ENCODE measurements at places on chromosomes 16 and 17.

DNA sequence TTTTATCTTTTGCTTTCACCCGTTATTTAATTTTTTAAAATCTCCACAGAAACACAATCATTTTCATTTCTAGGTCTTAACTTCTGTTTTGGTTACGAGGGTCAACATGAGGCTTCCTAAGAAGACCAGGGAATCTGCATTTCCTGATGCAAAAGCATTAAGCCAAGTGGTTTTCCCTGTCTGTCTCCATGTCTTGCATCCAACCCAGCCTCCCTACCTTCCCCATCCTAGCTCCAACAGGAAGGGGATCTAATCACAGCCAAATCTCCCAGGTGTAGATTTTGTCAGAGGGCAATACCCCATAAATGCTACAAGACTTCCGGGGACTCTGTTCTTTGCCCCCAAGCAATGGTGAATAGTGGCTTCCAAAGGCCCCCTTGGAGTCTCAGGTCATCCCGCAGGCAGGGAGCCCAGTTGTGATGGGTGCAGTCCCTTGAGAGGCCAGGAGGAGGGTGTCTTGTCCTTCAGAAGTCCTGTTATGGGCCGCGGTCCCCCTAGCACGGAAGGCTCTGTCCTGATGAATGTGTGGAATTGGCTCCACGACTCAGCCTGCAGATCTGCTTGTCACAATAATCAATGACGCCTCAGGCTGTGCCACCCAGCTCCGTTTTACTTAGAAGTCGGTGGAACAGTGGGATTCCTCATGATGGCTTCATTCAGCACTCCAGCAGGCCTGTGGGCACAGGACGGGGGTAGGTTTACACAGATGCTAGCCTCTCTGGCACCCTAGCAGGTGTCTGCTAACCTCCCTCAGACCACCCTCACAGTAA, 141.1 kb downstream of the RGS9 start:
- peak; percentile 62 for DNase-seq

DNA sequence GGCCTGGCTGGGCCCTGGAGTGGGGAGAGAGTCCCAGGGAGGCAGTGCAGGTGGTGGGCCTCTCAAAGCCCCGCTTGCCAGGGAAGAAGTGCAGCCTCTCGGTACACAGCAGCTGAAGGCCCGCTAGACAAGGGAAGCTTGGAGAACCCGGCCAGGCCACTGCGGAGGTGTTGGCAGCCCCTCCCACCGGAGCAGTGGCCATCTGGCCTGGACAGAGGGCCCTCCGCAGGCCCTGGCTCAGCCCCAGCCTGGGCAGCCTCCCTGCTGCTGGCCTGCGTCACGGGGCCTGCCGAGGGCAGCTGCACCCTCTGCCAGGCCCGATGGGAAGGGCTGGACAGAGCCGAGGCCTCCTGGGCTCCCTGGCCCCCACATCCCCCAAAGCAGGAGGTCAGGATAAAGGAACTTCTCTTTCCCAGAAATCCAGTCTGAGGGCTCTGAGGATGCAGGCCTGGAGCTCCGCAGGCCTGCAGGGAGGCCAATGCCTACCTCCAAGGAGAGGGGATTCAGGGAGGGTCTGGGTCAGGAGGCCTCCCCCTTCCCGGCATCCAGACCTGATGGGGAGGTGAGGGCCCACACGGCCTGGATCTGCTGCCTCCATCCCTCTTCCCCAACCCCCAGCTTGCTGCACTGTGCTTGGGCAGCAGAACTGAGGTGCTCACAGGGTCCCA, 4.3 kb downstream of the SPPL2C start:
- DNase-seq = no peak

GRCh38 chr17:66633317-66633965, 201.5 kb upstream of the CACNG5 start:
- DNase-seq = peak; percentile 60

DNA sequence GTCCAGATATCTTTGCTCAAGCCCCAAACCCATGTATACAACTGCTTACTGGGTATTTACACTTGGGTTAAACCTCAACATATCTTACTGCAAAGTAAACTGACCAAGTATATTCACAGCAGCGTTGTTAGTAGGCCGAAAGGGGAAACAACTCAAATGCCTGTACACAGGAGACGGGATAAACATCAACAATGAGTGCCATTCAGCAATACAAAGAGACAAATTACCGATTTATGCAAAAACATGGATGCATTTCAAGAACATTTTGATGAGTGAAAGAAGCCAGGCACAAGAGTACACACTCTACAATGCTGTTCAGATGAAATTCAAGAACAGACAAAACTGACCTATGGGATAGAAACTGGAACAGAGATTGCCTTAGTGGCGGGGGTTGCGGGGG, 136.3 kb upstream of the CACNG3 start:
- no peak for DNase-seq

- no peak for DNase-seq
These were observed 387 bp downstream of the MSI2 start for GRCh38 chr17:57256708-57257112.

GRCh38 chr16:61946019-61946418, 90.2 kb downstream of the CDH8 start:
- DNase-seq = no peak

- no peak for DNase-seq
These were observed 10.7 kb upstream of the LITAF start for GRCh38 chr16:11597235-11598095.

- no peak for DNase-seq
These were observed 62.8 kb upstream of the GCSH start for GRCh38 chr16:81158964-81159363.

DNA sequence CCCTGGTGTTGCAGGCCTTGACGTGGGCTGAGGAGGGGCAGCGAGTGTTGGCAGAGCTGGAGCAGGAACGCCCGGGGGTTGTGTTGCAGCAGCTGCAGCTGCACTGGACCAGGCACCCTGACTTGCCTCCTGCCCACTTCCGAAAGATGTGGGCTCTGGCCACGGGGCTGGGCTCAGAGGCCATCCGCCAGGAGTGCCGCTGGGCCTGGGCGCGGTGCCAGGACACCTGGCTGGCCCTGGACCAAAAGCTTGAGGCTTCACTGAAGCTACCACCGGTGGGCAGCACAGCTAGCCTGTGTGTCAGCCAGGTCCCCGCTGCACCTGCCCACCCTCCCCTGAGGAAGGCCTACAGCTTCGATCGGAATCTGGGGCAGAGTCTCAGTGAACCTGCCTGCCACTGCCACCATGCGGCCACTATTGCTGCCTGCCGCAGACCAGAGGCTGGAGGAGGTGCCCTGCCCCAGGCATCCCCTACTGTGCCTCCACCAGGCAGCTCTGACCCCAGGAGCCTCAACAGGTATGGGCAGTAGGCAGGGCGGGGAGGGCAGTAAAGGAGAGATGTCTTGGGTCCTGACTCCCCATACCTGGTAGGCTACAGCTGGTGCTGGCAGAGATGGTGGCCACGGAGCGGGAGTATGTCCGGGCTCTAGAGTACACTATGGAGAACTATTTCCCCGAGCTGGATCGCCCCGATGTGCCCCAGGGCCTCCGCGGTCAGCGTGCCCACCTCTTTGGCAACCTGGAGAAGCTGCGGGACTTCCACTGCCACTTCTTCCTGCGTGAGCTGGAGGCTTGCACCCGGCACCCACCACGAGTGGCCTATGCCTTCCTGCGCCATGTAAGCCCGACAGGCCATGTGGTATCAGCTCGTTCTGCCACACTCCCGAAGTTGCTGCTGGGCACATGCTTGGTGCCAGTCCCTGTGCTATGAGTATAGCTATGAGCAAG, 5.6 kb downstream of the PLEKHG4 start:
- no peak for DNase-seq

GRCh38 chr16:4696172-4696904, 3.0 kb downstream of the NUDT16L1 start:
- no peak for DNase-seq

GRCh38 chr17:78170692-78171590, 2.6 kb downstream of the SYNGR2 start:
- no peak for DNase-seq

- DNase-seq = no peak
These were observed 104.3 kb upstream of the TNRC6C start for GRCh38 chr17:77854083-77854758.

DNA sequence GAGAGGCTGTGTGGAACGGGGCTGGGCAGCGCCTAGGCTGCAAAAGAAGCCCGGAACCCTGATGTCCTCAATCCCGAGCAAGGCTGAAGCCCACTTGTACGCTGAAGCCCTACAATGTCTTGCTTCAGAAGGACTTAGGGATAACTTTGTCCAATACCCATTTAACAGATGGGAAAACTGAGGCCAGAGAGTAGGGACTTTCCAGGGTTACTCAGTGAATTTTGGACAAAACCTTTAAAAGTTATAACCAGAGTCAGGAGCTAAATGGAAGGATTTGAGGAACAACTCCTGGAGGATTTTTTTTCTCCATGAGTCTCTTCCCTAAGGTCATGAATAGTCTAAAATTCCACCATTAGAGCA, 161.2 kb downstream of the IRX5 start:
- DNase-seq = no peak

DNA sequence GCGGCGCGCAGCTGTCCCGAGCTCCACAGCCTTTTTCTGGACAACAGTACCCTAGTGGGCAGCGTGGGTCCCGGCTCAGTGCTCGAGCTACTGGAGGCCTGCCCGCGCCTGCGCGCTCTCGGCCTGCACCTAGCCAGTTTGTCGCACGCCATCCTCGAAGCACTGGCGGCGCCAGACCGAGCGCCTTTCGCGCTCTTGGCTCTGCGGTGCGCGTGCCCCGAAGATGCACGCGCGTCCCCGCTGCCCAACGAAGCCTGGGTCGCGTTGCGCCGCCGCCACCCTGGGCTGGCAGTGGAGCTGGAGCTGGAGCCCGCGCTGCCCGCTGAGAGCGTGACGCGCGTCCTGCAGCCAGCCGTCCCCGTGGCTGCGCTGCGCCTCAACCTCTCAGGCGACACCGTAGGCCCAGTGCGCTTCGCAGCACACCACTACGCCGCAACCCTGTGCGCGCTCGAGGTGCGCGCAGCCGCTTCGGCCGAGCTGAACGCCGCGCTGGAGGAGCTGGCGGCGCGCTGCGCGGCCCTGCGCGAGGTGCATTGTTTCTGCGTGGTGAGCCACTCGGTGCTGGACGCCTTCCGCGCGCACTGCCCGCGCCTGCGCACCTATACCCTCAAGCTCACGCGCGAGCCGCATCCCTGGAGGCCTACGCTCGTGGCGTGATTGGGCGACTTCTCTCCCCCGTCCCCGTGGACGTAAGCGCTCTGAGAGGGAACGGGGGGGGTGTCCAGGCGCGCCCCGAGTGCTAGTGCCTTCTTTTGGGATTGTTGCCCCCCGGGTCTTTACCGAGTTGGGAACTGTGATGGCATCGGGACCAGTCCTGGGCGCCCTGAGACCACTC, 1.2 kb upstream of the HSF4 start:
- DNase-seq = no peak

- no peak for DNase-seq
These were observed 76.1 kb upstream of the IRX3 start for GRCh38 chr16:54362591-54363206.

- DNase-seq = no peak
These were observed 43.4 kb downstream of the NEUROD2 start for GRCh38 chr17:39564211-39564848.

DNA sequence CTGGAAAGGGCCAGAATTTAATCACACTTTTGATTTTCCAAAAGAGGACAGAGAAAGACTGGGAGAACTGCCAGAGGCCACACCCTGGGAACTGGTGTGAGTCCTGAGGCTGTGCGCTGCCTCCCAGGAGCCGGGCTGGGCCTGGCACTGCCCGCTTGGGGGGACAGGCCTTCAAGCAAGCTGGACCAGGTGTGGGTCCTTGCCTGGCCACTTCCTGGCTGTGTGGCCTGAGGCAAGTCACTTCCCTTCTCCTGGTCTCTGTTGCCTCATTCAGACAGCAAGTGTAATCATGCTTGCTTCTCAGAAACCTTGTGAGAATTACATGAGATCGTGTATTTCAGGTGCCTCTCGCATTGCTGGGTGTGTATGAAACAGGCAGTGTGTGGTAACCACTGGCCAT, 143.0 kb downstream of the SNX29 start:
- DNase-seq = no peak

DNA sequence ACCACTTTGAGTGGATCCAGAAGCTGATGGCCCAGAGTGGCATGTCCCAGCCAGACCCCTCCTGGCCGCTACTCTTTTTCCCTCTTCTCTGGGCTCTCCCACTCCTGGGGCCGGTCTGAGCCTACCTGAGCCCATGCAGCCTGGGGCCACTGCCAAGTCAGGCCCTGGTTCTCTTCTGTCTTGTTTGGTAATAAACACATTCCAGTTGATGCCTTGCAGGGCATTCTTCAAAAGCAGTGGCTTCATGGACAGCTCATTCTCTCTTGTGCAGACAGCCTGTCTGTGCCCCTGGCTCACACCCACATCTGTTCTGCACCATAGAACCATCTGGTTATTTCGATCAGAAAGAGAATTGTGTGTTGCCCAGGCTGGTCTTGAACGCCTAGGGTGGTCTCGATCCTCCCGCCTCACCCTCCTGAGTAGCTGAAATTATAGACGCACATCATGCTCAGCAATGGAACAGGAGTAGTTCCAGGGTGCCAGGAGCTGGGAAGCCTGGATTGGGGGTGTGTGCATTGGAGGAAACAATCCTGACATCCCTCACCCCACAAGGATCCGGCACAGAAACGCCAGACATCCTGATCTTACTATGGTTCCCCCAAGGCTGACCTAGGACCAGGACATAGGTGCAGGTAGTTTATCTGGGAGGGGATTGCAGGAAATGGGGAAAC, 4.6 kb downstream of the PRSS21 start:
- DNase-seq = no peak

- DNase-seq = no peak
These were observed 44.1 kb downstream of the TNFRSF13B start for GRCh38 chr17:16927641-16928321.
